Activated T-helper 17 cell treated with anti-CD3 and anti-CD28 coated beads, Interleukin-2, amount 50 U/mL, for 72 hours (primary cell): ENCODE measurements at places on chromosomes 16 and 17. TPM values are rescaled to one million over a fixed set of nuclear protein-coding genes. Genes with fewer than 3 reads are reported as not detected.
A peak's percentile ranks its signal among the peaks of the same experiment; 100 is the strongest.

Gene TMC8
- 250 TPM for total RNA-seq

Gene ATP2C2
- not detected for total RNA-seq

Gene GDPD1
- total RNA-seq, result 2.2 TPM

Gene ADCY9
- 9.4 TPM for total RNA-seq

Gene STX1B
- total RNA-seq, result 0.95 TPM

Gene SDK2
- 0.19 TPM for total RNA-seq

Gene GGT6
- not detected for total RNA-seq

Gene TBC1D3K
- total RNA-seq, result not detected

Gene PRKCB
- 76.0 TPM for total RNA-seq

Gene DYNLRB2
- total RNA-seq, result not detected

Gene MYH8
- total RNA-seq, result not detected

DNA sequence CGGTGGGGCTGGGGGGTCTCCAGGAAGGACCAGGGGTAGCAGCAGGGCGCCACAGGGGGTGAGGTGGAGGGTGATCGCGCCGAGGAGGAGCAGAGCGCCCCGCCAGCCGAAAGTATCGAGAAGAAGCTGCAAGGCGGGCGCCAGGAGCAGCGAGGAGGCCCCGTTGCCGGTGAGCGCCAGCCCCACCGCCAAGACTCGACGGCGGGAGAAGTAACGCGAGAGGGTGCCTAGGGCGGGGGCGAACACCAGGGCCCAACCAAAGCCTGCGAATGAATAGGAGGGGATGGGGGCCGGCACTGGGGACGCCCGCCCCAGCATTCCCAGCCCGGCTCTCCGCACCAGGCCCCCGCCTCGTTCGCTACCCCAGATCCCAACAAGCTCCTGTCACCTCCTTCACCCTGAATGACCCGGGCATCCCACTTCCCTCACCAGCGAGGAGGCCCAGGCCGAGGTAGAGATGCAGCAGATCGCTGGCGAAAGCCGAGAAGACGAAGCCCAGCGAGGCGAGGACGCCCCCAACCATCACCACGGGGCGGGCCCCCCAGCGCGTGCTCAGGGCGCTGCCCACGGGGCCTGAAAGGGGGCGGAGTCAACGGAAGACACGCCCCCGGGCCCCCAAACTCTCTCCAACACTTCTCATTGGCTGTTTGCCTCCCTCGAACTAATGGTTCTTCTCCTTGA, 1.3 kb downstream of the SLC16A11 start:
- peak; percentile 20 for ATAC-seq
- peaks cover 16% of the 10 kb centered on the region for H3K4me1 ChIP-seq
- no peaks in the 10 kb centered on the region for H3K27me3 ChIP-seq
- H3K4me3 ChIP-seq, result peak overlapping the region; percentile 75
- peak overlapping the region; percentile 67 for H3K27ac ChIP-seq

DNA sequence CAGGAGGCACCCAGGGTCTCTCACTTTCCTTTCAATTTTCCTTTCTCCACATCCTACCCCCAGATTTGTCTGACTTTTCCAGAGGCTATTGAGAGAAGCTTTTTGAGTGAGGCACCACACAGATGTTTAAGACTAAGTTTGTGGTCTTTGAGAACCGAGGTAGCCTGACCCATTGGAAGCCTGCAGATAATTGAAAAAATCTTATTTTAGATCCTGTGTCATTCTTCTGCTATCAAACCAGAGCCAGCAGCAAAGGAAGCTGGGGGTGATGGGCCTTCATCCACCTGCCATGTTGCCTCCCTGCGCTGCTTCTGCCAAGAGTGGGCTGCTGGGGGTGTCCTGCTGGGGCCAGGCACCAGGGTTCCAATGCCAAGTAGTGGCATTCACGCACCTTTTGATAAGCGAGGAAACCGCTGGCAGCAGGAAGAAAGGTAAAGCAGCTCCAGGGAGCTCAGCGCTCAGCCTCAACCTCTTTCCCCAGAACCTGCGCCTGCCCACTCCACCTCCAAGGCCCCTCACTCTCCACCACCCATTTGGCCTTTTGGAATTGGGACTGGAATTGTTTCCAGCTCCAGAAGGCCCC, 55.6 kb downstream of the MPRIP start:
- H3K36me3 ChIP-seq, result peaks cover 10% of the 10 kb centered on the region
- H3K4me3 ChIP-seq, result no peak overlapping the region
- no peaks in the 10 kb centered on the region for H3K27me3 ChIP-seq

DNA sequence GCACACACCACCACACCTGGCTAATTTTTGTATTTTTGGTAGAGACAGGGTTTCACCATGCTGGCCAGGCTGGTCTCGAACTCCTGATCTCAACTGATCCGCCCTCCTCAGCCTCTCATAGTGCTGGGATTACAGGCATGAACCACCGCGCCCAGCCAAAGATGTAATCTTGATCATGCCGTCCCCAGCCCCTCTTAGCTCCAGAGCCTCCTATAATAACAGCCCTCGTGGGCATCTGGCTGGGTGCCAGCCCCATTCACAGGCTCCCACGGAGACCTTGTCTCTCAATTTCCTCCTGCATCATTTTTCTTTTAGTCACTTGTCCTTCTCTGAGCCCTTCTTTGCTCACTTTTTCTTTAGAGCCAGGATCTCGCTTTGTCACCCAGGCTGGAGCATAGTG, 94.2 kb downstream of the KATNIP start:
- H3K36me3 ChIP-seq, result no peaks in the 10 kb centered on the region
- no peaks in the 10 kb centered on the region for H3K27me3 ChIP-seq
- no peak for ATAC-seq
- H3K4me1 ChIP-seq, result no peaks in the 10 kb centered on the region

DNA sequence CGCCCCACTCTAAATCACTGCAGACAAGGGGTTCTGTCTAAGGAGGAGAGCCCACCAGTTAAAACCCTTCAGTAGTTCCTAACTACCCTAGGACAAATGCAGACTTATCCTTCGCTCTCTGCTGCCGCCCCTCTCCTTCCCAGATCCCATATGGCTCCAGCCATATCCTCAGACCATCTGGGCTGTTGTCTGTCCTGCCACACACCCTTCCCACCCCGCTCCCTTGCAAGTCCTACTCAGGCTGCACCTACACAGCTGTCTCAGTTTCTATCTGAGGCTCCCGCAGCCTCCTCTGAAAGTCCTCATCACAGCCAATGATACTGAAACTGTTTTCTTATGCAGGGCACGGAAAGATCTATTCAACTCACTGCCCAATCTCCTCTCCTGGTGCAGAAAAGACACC, 720 bp upstream of the BCKDK start:
- no peaks in the 10 kb centered on the region for H3K27me3 ChIP-seq
- peaks cover 40% of the 10 kb centered on the region for H3K36me3 ChIP-seq
- peak overlapping the region; percentile 97 for H3K4me3 ChIP-seq
- H3K27ac ChIP-seq, result peak overlapping the region; percentile 98
- ATAC-seq, result peak; percentile 92

DNA sequence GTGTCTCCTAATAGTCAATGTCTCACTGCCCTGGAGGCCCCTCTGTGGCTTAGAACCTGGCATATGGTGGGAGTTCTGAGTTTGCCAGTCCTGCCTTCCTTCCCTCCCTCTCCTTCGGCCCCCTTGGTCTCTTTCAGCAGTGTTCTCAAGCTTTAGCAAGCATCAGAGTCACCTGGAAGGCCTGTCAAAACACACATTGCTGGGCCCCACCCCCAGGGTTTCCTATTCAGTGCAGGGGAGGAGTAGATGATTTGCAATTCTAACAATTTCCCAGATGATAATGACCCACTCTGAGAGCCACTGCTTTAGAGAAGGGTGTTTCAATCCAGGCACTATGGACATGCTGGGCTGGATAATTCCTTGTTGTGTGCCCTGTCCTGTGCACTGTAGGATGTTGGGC, 26.4 kb upstream of the TMEM220 start:
- no peaks in the 10 kb centered on the region for H3K36me3 ChIP-seq
- H3K4me3 ChIP-seq, result no peak overlapping the region
- no peak for ATAC-seq
- peak overlapping the region; percentile 4 for H3K27ac ChIP-seq
- no peaks in the 10 kb centered on the region for H3K27me3 ChIP-seq

DNA sequence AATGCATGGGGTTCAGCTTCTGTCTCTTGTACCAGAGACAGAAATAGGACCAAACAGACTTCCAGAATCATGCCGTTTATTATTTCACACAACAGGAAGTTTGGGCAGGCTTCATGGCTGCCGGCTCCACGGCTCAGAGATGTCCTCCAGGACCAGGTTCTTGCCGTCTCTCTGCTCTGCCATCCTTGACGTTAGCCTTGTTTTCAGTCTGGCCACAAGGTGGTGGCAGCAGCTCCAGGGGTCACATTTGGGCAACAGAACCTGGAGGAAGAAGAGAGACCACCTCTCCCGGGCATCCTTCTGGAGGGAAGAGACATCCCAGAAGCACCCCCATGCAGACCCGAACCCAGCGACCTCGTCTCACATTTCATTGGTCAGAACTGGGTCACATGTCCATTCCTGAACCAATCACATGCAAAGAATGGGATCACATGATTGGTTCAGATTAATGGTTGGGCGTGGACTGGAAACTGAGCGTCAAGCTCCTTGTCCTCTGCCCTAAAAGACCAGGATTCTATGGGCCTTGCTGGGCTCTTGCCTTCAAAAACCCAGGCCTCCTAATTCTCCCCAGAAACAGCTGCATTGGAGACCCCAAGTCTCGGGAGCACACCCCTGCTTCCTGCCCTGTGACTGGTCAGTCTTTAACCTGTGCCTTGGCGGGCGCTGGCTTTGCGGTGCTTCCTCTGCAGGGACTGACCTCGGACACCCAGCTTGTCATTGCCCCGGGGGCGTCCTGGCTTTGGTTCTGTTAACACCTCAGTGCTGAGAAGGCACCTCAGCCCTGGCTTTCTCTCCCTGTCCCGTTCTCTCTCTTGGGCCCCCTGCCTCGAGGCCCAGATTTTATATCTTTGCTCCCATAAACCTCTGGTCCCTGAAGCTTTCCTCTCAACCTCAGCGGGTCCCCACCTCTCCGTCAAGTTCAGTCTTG, 63.3 kb downstream of the IRF8 start:
- no peaks in the 10 kb centered on the region for H3K4me1 ChIP-seq
- no peaks in the 10 kb centered on the region for H3K36me3 ChIP-seq
- H3K27ac ChIP-seq, result no peak overlapping the region
- H3K4me3 ChIP-seq, result no peak overlapping the region
- no peak for ATAC-seq

GRCh38 chr16:1778200-1779179, 3.9 kb downstream of the SPSB3 start:
- no peaks in the 10 kb centered on the region for H3K27me3 ChIP-seq
- no peak overlapping the region for H3K4me3 ChIP-seq
- no peaks in the 10 kb centered on the region for H3K4me1 ChIP-seq
- peaks cover 7% of the 10 kb centered on the region for H3K36me3 ChIP-seq
- no peak overlapping the region for H3K27ac ChIP-seq

DNA sequence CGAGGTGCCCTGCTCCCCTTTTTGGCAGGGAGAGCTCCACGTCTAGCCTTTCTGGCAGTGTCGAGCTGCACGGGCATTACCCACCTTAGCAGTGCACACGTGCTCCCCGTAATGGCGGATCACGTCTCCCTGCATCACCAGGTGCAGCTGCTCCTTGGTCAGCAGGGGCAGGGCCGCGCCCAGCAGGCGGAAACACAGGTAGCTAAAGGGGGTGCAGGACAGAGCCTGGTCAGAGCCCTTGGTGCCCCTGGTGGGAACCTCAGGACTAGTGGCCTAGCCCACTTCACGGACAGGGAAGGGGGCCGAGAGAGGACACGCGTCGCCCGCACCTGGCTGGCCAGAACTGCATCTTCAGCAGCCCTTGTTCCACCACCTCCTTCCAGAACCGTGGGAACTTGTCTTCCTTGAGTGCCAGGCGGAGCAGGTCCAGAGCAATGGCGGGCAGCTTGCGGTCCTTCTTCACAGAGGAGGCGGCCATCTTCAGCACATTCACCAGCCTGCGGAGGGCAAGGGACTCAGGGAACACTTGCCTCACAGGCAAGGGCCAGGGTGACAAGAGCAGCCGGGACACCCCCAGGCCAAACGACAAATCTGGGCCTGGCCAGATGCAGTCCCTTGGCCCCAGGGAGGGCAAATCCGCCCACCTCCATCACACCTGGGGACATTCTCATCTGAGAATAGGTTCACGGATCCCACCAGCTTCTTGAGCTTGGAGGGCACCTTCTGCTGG, 3.2 kb downstream of the MYBBP1A start:
- H3K4me3 ChIP-seq, result no peak overlapping the region
- no peak overlapping the region for H3K27ac ChIP-seq
- peaks cover 72% of the 10 kb centered on the region for H3K36me3 ChIP-seq
- no peak for ATAC-seq
- no peaks in the 10 kb centered on the region for H3K27me3 ChIP-seq

GRCh38 chr17:35708149-35708548, 23.3 kb upstream of the RASL10B start:
- no peak overlapping the region for H3K27ac ChIP-seq
- H3K4me3 ChIP-seq, result no peak overlapping the region
- peaks cover 6% of the 10 kb centered on the region for H3K4me1 ChIP-seq
- H3K27me3 ChIP-seq, result no peaks in the 10 kb centered on the region
- ATAC-seq, result peak; percentile 96

- peaks cover 5% of the 10 kb centered on the region for H3K27me3 ChIP-seq
- H3K27ac ChIP-seq, result peak overlapping the region; percentile 51
- ATAC-seq, result peak; percentile 91
Observed at GRCh38 chr17:40516581-40517285, 15.3 kb upstream of the TNS4 start.

DNA sequence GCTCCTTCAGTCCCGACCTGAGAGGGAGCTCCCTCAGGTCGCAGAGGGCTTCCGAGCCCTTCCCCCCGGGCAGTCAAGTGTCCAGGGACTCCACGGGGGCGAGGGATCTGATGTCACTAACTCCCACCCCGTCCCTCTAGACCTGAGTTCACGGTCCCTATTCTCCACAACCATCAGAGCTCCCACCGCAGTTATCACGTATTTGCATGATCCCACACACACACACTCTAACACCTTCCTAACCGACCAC, 3.7 kb upstream of the PER1 start:
- peaks cover 30% of the 10 kb centered on the region for H3K36me3 ChIP-seq
- peaks cover 47% of the 10 kb centered on the region for H3K4me1 ChIP-seq
- no peak overlapping the region for H3K27ac ChIP-seq

DNA sequence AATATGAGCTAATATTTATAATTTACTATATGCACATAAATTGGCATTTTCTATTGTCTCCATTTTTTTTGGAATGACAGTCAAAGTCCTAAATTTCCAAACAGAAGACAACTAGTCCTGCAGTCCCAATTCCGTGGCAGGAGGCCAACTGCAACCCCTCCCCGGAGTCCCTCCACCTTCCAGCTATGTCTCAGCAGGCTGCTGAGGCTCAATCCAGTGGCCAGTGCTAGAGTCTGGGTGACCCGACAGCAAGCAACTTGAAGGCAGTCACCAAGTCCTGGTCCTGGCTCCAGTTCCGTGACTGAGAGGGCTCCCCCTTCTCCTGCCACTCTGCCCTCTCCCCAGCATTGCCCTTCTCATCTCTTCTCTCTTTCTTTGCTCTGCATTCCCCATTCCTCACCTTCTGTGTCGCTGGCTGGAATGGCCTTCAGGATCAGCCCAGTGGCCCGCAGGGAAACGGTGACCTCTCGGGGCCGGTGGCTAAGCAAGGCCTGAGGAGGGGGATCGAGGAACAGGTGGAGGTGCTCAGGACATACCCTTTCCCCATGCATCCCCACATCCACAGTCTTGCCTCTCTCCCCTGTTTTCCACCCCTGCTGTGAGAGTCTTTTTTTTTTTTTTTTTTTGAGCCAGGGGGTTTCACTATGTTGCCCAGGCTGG, 22.4 kb upstream of the MFSD6L start:
- no peaks in the 10 kb centered on the region for H3K4me1 ChIP-seq
- no peaks in the 10 kb centered on the region for H3K27me3 ChIP-seq
- no peak for ATAC-seq
- H3K36me3 ChIP-seq, result no peaks in the 10 kb centered on the region
- peak overlapping the region; percentile 33 for H3K27ac ChIP-seq
- H3K4me3 ChIP-seq, result no peak overlapping the region

- no peaks in the 10 kb centered on the region for H3K27me3 ChIP-seq
- H3K27ac ChIP-seq, result no peak overlapping the region
- ATAC-seq, result no peak
- peak overlapping the region; percentile 8 for H3K4me3 ChIP-seq
Observed at GRCh38 chr16:69190046-69190588, 3.2 kb downstream of the SNTB2 start.
